ENCODE measurements at places on chromosomes 2 and 18.

DNA sequence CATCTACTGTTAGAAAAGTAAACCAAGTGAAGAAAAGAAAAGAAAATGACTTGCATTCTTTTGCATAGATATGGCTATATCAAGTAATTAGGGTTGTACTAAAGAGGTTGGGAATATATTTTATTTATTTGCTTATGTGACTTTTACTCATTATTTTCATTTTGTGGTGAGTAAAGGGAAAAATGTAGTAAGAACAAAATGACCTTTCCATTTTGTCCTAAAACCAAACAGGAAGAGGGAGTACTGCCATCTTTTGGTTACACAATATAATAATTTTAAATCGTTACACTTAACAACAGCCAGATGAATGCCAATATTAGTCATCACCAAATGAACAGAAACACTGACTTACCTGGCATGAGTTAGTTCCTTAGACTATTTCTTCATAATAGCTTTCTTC is 47.3 kb upstream of the NDUFV2 start:
- no peak for DNase-seq

DNA sequence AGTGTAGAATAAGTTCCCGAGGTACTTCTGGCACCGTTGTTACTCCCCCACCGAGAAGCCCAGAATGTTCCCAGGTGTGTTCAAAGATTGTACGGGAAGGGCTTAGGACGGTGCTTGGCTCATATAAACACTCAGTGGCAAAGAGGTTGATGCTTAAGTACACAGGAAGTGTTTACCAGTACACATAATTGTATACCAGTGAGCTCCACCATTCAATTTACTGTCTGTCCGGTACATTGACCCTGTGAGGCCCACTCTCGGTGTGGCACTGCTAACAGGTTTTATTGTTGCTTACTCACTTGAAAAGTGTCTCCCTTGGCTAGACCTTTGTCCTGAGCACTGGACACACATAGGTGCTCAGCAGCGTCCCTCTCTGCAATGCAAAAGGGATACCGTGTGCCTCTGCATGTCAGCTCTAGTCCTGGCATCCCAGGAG is 191.0 kb downstream of the NEDD4L start:
- DNase-seq: no peak

- no peak for DNase-seq
These were observed 396.3 kb upstream of the PIK3C3 start for GRCh38 chr18:41558715-41559114.

DNA sequence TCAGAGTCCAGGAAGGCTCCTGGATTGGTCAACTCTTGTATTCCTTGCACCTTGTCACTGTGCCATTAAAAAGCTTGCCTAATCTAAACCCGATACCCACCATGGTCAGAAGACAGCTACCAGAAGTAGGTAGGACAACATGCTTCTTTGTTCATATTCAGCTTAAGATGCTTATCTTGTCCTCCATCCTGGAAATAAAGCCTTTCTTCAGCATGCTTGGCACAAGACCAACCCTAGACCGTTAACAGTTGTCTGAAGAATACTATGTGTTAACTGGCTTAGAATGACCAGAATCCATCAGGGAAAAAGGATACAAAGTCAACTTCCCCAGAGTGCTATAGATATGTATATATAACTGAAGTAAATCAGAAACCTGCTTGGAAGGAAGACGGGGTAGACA is 193.9 kb downstream of the ZRANB3 start:
- no peak for DNase-seq

DNA sequence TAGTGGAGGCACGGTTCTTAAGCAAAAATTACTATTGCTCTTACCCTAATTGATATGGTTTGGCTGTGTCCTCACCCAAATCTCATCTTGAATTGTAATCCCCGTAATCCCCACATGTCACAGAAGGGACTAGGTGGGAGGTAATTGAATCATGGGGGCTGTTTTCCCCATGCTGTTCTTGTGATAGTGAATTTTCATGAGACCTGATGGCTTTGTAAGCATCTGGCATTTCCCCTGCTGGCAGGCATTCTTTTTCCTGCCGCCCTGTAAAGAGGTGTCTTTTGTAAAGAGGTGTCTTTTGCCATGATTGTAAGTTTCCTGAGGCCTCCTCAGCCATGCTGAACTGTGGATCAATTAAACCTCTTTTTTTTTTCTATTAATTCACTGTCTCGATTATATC is 1691.8 kb upstream of the SLC39A10 start:
- DNase-seq: no peak

- DNase-seq: no peak
These were observed 40.4 kb upstream of the MRPL33 start for GRCh38 chr2:27730980-27731691.

DNA sequence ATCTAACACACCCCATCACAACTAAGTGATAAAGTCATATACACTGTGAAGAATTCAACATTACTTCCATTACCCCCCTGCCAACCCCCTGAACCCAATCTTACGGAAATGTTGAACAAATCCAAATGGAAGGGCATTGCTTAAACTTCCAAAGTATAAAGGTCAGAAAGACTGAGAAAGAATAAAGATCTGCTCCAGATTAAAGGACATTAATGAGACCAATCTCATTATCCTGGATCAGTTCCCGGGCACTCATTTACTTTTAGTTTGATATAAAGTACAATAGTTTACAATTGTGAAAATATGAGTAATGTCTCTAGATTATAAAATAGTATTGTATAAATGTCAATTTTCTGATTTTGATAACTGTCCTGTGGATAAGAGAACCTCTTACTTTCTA is 229.4 kb downstream of the PID1 start:
- no peak for DNase-seq

DNA sequence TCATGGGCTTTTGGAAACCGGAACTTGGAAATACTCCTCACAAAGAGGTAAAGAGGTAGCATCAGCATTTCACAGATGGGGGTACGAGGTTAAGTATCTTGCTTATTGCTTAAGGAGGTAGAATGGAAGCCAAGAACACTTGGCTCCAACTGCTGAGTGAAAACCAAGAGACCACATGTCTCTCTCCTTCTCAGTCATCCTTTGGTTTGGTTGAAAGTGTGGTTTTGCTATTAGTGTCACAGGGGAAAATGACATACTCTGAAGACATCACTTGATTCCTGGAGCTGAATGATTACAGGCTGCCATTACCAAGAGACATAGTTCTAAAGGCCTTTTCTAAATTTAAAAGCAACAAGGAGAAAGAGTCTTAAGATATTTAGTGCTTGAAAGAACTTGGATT is 41.5 kb downstream of the ANTXR1 start:
- no peak for DNase-seq

DNA sequence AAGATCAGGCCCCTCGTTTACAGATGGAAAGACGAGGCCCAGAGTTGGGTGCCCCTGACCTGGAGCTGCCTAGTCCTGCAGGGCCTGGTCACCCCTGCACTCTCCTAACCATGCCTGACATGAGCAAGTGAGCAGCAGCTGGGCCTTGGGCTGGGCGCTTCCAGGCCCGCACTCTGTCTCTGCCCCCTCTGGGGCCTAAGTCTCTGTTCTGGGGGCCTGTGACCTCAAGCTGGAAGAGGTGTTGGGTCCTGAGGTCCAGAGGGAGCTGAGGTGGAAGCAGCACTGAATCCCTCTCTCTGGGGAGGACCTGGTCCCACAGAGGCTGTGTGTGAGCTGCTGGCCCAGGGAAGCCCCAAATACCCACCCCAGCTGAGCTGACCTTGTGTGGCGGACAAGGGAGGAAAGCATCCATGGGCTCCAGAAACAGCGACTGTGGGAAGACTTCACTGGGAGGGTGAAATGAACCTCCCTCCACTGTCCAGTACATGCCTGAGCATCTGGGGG is 46.1 kb upstream of the GPC1 start:
- DNase-seq: no peak

DNA sequence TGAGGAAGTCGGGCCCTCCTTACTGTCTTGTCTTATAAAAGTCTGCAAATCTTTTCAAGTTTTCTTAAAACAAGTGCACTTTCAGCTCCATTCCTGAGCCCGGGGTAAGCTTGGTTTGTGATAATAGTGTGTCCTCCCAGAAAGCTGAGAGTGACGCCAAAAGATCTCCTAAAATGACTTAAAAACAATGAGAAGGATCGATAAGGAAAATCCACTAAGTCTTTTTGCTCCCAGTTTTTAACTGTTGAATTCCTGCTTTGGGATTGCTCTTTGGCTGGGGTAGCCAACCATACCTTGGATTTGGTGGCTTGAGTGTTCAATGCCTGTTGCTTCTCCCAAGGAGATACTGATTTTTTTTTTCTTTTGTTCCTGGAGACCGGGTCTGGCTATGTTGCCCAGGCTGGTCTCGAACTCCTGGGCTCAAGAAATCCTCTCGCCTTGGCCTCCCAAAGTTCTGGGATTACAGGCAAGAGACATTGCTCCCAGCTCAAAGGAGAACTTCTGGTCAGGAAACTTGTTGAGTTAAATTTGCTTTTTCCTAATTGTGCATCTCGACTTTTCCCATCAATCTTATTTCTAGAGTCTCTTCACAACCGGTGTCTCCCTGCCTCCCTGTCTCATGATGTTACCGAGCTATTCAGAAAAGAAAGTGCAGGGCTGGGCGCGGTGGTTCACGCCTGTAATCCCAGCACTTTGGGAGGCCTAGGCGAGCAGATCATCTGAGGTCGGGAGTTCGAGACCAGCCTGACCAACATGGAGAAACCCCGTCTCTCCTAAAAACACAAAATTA is 3.0 kb downstream of the TGIF1 start:
- DNase-seq: no peak

Data from activated CD8-positive, alpha-beta memory T cell treated with anti-CD3 and anti-CD28 coated beads for 48 hours (primary cell).